ENCODE measurements at places on chromosomes 5 and 9.

DNA sequence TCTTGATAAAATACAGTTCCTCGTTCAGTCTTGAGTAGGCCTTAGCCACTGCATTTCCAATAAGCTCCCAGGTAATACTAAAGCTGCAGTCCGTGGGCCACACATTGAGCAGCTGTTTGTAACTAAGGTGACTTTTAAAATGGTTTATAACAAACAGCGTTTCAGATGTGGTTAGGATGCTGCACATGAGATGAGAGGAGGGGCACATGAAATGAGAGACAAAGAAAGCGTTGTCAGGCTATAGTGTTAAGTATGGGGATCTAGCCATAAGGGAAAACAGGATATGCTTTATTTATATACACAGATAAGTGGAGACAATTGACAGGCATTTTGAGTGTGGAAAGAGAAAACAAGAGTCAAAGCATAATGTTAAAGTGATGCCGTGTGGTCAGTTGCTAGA lies 89.9 kb downstream of the PAM start:
- no peak for DNase-seq

- DNase-seq = no peak
These were observed 49.5 kb downstream of the CWC27 start for GRCh38 chr5:64818245-64818644.

- DNase-seq = peak; percentile 20
These were observed 381.4 kb downstream of the GADD45G start for GRCh38 chr9:89986190-89986589.

DNA sequence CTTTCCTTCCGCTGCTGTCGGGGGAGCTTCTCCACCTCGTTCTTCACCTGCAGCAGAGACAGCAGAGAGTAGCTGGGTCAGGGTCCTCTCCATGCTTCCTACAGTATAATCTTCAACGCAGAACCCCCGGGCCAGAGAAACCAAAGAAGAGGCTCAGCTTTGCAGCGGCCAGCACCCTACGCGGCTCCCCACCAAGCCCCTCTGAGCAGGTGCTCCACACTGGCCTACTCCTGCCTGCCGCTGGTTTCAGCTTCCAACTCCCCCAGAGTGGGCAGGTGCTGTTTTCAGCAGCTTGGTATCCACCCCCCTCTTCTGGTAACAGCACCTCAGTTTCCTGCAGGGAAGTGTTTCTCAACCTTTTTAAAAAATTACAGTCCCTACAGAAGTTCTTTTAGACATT lies 58.3 kb upstream of the FBXW11 start:
- DNase-seq = no peak

- no peak for DNase-seq
These were observed 161.5 kb downstream of the EBF1 start for GRCh38 chr5:158938200-158938599.

- no peak for DNase-seq
These were observed 937 bp upstream of the MACROH2A1 start for GRCh38 chr5:135399794-135400542.

- no peak for DNase-seq
These were observed 171.1 kb downstream of the SAXO1 start for GRCh38 chr9:18861609-18862544.

DNA sequence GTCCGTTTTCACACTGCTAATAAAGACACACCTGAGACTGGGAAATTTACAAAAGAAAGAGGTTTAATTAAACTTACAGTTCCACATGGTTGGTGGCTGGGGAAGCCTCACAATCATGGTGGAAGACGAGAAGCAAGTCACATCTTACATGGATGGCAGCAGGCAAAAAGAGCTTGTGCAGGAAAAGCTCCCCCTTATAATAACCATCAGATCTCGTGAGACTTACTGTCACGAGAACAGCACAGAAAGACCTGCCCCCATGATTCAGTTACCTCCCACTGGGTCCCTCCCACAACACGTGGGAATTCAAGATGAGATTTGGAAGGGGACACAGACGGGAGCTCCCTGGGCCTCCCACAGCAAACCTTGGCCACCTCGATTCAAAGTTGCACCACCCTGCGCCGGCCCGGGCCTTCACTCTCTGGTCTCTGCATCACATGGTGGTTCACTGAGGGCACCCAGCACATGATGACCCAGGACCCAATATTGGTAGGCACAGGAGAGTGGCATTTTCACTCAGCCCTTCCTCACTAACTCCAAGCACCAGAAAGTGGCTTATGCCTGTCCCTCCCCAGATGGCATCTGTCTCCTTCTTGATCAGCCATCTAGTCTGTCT lies 21.0 kb upstream of the TDRD7 start:
- DNase-seq = no peak

- no peak for DNase-seq
These were observed 96.8 kb upstream of the CCDC112 start for GRCh38 chr5:115393239-115393638.

- DNase-seq = no peak
These were observed 763 bp upstream of the IRX2 start for GRCh38 chr5:2752059-2752820.

DNA sequence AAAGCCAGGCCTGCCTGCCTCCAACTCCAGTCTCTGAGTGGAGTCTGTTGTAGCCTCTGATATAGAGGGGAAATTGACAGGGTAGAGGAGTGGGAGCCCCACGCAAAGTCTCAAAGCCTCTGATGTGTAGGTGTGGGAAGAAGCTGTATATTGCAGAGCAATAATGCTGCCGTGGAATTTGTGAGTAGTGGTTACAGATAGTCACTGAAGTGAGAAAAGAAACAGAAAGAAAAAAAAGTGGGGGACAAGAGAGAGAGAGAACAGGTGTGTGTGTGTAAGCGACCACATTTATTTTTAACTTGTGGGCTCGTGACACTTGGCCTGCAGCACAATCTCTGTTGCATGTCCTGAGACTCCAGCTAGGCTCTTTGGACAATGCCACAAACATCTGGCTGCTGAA lies 227.8 kb downstream of the NSG2 start:
- no peak for DNase-seq

DNA sequence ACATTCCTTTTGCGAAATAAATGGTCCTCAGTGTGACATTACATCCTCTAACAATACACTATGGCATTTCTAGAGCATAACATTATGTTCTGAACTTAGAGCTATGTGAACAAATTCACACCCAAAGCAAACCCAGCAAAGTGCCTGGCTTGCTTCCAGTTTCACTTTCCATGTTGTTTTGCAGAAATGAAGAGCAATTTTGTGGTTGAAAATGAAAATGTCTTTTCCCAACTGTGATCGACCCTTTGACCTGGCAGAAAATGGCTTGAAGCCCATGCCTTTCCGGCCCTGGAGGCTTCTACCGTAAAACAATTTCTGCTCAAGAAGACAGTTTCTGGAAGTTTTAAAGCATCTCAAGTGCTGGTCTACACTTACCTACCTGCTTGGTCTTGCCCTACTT lies 344.7 kb upstream of the RGMB start:
- no peak for DNase-seq

GRCh38 chr5:69230181-69230580 lies 4.5 kb upstream of the CDK7 start:
- DNase-seq = no peak

DNA sequence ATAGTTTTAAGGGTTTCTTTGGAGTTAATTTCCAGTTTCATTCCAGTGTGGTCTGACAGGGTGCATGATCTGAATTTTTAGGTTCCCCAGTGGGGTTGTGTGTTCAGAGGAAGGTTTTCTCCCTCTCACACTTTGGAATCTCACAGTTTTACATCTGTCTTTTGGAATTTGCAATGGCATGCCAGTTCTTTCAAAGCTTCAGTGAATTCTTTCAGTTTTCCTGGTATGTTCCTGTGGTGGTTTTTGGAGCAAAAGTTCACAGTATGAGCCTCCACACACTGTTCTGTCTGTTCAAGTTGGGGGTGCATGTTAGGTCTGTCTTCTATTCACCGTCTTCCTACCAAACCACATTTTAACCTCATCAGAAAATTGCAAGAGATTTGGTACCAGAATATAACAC lies 624.2 kb downstream of the KCTD16 start:
- no peak for DNase-seq

- DNase-seq = no peak
These were observed 283.2 kb downstream of the ANXA1 start for GRCh38 chr9:73434826-73435225.

- DNase-seq = no peak
These were observed 474.9 kb upstream of the CDH10 start for GRCh38 chr5:25119650-25120049.

DNA sequence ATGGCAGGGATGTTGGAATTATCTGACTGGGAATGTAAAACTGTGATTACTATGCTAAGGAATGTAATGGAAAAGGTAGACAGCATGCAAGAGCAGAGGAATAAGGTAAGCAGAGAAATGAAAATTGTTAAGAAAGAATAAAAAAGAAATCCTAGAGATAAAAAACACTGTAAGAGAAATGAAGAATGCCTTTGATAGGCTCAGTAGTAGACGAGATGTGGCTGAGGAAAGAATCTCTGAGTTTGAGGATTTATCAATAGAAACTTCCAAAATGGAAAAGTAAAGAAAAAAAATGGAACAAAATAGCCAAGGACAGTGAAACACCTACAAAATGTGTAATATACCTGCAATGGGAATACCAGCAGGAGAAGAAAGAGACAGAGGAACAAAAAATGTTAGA lies 468.5 kb upstream of the PIK3R1 start:
- DNase-seq = no peak

GRCh38 chr5:90546216-90546837 lies 12.3 kb upstream of the ADGRV1 start:
- DNase-seq = no peak
